HAP-1 (cell line): ENCODE measurements at places on chromosomes 16 and 17.
A peak's percentile ranks its signal among the peaks of the same experiment; 100 is the strongest.

DNA sequence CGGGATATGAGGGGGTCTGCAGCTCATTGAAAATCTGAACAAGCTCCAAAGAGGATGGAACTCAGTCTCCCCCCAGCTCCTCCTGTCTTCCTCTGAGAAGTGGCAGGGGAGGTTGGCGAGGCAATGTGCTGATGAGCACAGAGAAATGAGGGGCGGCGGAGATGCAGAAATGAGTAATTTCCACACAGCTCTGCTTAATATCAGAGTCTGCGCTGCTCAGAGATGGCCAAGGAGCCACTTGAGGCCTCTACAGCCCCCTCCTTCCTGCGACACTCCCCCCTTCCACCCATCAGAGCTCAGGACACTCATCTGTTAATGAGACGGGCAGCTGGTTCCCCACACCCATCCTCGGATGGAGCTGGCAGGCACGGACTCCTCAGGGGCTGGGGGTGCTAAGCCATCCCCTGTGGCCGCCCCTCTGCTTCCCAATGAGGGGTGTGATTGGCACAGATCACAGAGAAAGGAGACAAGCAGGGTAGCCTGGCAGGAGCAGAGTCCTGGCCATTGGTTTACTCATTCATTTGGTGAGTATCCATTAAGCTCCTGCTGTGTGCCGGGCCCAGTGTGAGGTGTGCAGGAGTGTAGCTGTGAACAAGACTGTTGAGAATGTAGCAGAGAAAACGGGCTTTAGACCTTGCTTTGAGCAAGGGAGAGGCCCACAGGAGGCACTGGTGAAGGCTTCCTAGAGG lies 12.7 kb upstream of the CRHR1 start:
- DNase-seq = no peak

DNA sequence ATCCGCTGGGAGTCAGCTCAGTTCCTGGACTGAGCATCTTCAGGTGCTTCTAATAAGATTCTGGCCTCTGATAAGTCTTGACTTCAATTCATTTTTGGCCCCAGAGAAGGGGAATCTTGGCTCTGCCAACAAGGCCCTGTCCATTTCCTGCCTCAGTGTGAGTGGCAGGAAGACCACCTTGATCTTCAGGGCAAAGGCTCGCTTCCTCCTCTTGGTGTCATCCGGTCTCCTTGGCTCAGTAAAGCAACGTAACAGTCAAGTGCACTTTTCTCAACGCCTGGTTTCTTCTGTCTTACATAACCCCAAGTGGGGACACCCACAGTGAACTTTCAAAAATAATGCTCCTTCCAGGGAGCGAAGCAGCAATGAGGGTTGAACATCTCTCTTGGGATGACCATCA lies 169.8 kb downstream of the PRKCB start:
- no peak for DNase-seq

- no peak for DNase-seq
Observed at GRCh38 chr17:58829172-58829637, 73.6 kb downstream of the PPM1E start.

DNA sequence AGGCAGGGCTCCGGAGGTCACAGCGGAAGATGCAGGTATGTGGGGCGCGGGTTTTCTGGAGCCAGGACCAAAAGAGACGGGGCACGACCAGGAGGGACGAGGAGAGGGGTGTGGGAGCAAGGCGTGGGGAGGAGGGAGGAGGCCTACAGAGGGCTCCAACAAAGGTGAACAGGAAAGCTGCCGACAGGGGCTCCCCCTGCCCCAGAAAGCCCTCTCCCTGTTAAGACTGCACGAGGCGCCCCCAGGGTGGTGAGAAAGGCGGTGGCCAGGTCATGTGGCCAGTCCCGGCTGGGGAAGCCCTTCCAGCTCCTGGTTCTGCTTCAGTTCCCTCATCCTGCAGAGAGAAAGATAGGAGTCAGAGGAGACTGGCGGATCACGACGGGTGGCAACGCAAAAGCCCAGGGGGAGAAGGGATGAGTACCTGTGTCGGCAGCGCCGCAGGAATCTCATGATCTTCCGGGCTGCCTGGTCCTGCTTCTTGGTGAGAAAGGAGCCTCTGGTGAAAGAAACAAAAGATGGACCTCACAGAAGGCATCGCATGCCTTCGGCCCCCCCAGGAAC lies 949 bp upstream of the SPAG7 start:
- no peak for DNase-seq

GRCh38 chr16:66512272-66513110 lies 37.4 kb downstream of the TK2 start:
- DNase-seq = no peak

GRCh38 chr17:2995886-2996809 lies 67.3 kb downstream of the OR1D5 start:
- no peak for DNase-seq

- DNase-seq = peak; percentile 49
Observed at GRCh38 chr16:80526418-80527061, 14.3 kb upstream of the DYNLRB2 start.

DNA sequence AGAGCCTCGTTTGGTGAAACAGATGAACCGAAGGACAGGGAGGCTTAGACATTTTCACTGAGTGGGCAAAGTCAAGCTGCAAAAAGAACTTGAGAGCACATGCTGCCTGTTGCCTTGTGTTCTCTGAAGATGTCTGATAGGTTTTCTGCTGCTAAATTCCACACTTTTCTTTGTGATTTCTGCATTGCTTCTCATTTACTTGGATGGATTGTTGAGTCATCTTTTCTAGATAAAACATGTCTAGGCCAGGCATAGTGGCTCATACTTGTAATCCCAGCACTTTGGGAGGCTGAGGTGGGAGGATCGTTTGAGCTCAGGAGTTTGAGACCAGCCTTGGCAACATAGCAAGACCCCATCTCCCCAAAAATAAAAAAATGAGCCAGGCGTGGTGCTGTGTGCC lies 80.4 kb upstream of the CLEC18A start:
- DNase-seq = no peak

DNA sequence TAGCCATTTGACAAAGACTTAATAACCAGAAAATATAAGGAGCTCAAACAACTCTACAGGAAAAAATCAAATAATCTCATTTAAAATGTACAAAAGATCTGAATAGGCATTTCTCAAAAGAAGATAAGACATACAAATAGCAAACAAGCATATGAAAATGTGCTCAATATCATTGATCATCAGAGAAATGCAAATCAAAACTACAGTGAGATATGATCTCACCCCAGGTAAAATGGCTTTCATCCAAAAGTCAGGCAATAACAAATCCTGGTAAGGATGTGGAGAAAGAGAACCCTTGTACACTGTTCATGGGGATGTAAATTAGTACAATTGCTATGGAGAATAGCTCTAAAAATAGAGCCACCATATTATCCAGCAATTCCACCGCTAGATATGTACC lies 43.1 kb downstream of the HSD17B2 start:
- DNase-seq = no peak

DNA sequence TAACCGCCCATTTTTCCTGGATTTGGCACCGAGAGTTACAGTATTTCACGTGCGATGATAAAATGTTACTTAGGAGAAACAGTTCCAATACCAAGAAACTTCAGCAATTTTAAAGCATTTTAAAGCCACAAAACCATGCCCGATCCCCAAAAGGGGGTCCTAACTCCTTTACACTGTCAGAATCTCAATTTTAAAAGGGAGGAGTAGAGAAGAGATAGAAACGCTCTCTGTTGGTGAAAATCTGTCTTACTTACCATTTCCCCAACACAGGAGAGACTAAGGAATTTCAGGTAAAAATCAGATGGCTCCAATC lies 526 bp upstream of the RNASEK start:
- DNase-seq = no peak

DNA sequence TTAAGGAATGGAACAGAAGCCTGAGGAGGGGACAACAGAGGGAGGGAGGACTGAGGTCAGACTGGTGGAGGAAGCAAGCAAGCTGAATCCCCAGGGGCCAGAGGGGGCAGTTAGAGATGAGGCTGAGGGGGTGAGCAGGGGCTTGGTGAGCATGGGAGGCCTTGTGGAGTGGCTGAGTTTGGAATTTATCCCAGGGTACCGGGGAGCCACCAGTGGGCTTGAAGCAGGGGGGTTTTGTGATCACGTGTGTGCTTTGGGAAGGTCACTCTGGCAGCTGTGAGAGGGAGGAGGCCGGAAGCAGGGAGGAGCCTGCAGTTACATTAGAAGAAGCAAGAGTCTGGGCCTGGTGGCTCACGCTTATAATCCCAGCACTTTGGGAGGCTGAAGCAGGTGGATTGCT lies 9.8 kb upstream of the CTCF start:
- no peak for DNase-seq

DNA sequence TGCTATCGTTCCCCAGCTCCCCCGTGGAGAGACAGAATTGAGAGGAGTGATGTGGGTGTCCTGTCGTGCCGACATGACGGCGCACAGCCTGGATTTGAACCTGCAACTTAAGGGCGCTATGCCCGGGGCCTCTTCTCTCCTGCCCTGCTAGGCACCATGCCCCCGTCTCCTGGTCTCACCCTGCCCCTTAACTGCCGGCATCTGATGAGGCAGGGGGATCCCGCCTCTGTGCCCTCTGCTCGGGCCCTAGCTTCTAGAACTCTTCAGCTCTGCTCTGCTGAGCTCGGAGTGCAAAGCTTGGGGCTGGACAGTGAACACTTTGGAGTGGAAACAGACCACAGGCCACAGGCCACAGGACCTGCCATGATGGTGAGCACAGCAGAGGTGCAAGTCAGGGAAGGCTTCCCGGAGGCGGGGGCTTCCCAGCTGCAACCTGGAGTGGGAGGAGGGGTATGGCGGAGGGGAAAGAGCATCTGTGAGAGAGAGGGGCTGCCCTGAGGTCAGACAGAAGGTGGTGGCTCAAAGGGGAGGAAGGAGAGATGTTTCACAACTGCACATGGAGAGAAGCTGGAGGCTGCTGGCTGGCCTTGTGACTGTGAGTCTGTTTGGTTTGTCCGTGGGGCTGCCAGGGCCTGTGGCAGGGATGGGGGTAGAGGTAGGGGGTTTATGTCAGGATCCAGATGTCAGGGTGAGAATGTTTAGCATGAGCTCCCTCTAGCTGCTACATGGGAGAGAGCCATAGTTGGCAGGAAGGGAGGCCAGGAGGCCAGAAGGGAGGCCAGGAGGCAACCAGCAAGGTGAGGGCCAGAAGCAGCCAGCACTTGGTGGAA lies 107.8 kb downstream of the CRLF3 start:
- DNase-seq = no peak

DNA sequence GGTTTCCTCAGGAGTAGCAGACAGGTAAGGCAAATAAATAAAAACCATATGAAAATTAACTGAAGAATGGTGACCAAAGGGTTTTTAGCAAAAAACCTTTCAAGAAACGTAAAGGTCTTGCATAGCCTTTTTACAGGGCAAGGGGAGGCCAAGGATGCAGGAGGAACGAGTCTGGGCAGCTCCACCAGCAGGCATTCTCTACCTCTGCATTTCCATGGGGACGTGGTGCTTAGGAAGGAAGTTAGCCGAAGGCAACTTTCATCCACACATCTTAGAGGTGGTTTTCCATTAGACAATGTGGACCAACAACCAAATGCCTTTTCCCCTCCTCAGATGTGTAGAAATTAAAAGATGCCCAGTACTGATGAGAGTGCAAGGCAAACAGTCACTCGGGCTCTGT lies 20.7 kb downstream of the TOM1L2 start:
- DNase-seq = no peak

DNA sequence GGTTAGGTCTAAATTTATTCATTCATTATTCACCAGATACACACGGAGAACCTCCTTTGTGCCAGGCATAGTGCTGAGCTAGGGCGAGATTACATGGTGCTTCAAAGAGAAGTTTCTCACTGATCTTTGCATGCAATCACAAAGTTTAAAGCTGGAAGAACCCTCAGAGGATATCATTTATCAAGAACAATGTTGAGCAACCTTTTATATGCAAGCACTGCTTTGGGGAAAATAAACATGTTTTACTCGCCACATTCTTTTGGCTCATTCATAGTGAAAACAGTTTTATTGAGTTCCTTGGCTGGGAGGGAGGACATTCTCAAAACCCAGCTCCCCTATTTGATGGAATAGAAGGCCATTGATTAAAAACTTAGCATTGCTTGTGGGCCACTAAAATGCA lies 49.8 kb upstream of the XYLT1 start:
- DNase-seq = no peak
